SK-MEL-5 (cell line): ENCODE measurements at places on chromosomes 5 and 9. TPM values are rescaled to one million over a fixed set of nuclear protein-coding genes. Genes with fewer than 3 reads are reported as not detected.

DNA sequence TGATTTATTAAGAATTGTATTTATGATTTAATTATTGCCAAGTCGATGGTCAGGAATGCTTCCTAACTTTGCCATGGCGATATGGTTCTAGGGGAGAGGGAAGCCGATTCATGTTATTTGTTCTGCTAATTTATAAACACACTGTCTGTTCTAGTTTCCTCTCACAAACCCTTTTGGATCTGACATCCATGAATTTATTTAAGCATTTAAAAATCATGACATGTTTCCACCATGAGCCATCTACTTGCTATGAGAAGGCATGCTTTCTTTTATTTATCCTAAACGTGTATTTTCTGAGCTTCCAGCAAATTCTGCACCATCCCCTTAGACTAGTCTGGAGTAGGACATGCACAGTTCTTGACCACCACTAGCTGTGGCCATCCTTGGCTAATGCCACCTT lies 136.6 kb upstream of the STC2 start:
- DNase-seq, result no peak

DNA sequence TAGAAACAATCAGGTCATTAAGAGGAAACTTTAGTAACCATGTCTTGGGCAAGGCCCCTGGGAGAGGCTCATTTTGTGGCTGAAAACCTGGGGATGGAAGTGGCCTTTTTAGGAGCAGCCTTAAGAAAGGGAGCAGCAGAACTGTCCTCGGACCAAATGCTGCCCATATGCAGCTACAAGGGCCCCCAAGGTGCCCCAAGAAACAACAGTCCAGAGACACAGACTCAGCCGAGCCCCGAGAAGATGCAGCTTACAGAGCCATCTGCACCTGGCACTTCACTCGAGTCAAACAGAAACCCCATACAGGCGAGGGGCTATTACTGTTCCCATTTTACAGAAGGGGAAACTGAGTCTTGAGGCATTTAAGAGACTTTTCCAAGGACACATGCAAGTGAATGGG lies 58.0 kb downstream of the COL23A1 start:
- no peak for DNase-seq

GRCh38 chr5:170446365-170446764 lies 57.2 kb upstream of the KCNMB1 start:
- DNase-seq, result no peak

DNA sequence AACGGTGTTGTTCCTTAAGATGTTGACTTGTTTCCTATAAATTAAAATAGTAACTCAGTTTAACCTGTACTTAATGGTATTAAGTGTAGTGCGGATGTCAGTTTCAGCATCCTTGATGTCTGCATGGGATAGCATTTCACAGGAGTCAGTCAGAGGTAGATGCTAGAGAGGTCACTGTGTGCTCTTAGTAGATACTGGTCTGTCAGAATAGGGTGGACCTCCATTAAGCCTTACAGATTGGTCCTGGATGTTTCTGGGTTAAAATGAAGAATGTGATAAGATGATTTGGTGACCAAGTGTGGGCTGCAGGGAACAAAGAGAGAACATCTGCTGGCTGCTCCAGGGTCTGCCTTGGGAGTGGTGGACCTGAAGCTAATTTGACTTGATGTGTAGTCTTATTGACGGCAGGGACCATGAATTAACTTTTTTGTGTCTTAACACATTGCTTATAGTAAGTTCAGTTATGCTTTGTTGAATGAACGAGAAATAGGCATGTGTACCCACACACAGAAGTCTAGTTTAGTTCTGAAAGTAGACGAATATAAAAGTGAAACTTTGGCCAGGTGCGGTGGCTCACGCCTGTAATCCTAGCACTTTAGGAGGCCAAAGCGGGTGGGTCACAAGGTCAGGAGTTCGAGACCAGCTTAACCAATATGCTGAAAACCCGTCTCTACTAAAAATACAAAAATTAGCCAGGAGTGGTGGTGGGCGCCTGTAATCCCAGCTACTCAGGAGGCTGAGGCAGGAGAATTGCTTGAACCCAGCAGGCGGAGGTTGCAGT lies 12.5 kb downstream of the RAB24 start:
- DNase-seq, result no peak

- peak; percentile 42 for DNase-seq
These were observed 13.8 kb downstream of the PROP1 start for GRCh38 chr5:177982072-177982727.

The QRFP gene
- total RNA-seq, result not detected in 2 replicates

The C9orf50 gene
- not detected in 2 replicates for total RNA-seq

The IFNK gene
- total RNA-seq, result not detected in 2 replicates

The PCDH12 gene
- total RNA-seq, result not detected in 2 replicates
